ENCODE measurements at places on chromosomes 3 and 15.

GRCh38 chr3:23159929-23160328 is 43.2 kb upstream of the UBE2E2 start:
- no peak for DNase-seq

DNA sequence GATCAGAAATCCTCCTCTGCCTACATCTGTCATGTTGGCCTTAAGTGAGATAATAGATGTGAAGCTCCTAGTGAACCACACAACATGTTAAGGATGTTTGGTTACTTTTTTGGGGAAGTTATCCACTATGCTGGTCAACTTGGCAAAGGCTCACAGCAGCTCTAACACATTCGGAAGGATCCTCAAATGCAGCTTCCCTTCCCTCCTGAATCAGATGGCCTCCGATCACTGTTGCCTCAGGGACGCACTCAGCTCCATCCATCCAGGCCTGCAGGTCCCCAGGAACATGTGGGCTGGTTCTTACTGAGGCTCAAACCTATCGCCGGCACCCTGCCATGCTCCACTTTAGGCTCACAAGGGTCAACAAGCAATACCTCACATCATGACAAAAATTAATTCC is 67.9 kb downstream of the CORO2B start:
- DNase-seq = no peak

GRCh38 chr3:30577788-30578187 is 28.6 kb upstream of the TGFBR2 start:
- no peak for DNase-seq

DNA sequence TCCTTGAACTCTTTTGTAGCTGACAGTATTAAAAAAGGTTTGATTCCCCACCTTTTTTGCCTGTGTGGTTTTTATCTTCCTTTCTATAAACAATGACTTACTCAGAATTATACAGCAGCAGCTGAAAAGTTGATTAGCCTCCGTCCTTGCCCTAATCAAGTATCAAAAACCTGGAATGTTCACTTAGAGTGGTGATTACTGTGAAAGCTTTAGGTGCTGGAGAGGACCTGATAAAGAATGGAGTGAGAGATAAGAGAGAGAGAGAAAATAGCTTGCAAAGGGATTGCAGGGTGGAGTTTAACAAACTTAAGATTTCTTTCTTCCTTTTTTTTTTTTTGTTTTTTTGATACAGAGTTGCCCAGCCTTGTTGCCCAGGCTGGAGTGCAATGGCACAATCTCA is 6.7 kb downstream of the CGNL1 start:
- no peak for DNase-seq

GRCh38 chr15:74889390-74889882 is 406 bp upstream of the MPI start:
- no peak for DNase-seq

GRCh38 chr3:143590660-143591059 is 257.6 kb downstream of the SLC9A9 start:
- no peak for DNase-seq
